ENCODE measurements at places on chromosomes 1 and 21.

DNA sequence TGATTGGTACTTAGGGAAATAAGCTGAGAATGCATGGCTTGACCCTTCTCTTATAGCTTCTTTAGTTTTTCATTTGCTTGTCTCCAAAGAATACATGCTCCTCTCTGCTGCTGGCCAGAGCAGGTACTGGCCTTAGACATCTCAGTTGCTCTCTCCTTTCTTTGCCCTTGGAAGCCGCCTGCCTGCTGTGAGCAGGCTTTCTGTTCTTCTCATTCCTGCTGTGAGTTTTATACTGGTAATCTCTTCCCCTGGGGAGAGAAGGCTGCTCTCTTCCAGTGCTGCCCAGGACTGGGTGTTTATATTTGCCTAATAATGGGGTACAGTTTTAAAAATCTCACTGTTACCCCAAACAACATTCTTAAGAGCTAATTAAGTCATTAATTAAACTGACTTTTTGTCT lies 323.5 kb upstream of the LRRC7 start:
- no peak for DNase-seq

GRCh38 chr21:29680273-29680672 lies 259.5 kb downstream of the GRIK1 start:
- DNase-seq, result no peak

GRCh38 chr1:66476774-66477173 lies 57.2 kb upstream of the SGIP1 start:
- no peak for DNase-seq

- DNase-seq, result no peak
Measured at GRCh38 chr1:198333744-198334143, 176.9 kb downstream of the NEK7 start.

- no peak for DNase-seq
Measured at GRCh38 chr1:26345718-26346117, 8.2 kb downstream of the CRYBG2 start.

Data from NCI-H2081 (cell line).